ENCODE measurements at places on chromosomes 6 and 20. TPM values are rescaled to one million over a fixed set of nuclear protein-coding genes. Genes with fewer than 3 reads are reported as not detected.
A peak's percentile ranks its signal among the peaks of the same experiment; 100 is the strongest.

DNA sequence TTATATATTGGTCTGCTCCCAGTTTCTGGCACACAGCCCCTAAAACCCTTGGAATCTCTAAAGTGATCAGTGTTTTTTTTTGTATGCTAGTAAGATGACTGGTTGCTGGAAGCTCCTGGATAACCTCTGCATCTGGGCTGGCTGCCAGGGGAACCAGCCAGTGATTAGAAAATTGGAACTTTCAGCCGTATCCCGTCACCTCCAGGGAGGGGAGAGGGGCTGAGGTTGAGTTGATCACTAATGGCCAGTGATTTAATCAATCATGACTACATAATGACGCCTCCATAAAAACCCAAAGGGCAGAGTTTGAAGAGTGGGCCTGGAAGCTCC is 48.0 kb upstream of the NOP56 start:
- H3K27me3 ChIP-seq, result no peaks in the 10 kb centered on the region
- no peak for DNase-seq
- no peaks in the 10 kb centered on the region for H3K36me3 ChIP-seq
- H3K4me1 ChIP-seq, result no peaks in the 10 kb centered on the region
- no peak overlapping the region for H3K4me3 ChIP-seq
- no peak overlapping the region for H3K27ac ChIP-seq

DNA sequence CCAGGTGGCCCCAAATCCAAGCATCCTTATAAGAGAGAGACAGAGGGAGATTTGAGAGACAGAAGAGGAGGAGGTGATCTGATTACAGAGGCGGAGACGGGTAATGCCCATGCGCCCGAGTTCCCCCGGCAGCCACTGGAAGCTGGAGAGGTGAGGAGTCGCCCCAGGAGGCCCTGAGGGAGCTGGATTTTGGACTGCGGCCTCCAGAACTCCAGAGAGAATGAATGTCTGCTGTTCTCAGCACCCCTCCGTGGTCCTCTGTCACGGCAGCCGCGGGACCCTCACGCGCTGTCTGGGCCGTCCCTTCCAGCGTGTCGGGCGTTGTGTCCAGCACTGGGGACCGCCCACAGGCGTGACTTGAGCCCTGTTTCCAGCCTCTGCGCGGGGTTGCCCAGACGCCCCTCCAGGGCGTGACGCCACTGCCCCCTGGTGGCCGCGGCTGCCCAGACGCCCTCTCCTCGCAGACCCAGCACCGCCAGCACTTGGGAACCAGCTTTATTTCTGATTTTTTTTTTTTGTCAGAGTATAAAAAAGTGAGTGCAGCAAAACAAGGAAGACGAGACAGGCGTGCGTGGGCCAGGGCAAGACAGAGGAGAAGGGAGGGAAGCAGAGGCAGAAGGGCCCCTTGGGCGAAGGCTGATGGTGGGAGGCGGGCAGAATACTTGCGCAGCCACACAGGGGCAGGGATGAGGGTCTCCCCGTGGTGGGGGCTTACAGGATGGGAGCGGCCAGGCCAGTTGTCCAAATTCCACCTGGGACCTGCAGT is 4.1 kb upstream of the ZNF512B start:
- H3K27ac ChIP-seq, result peak overlapping the region; percentile 72
- H3K4me3 ChIP-seq, result peak overlapping the region; percentile 55
- no peaks in the 10 kb centered on the region for H3K36me3 ChIP-seq

Gene PKHD1
- not detected for total RNA-seq

- no peaks in the 10 kb centered on the region for H3K36me3 ChIP-seq
- no peak overlapping the region for H3K4me3 ChIP-seq
- H3K27ac ChIP-seq, result no peak overlapping the region
- no peaks in the 10 kb centered on the region for H3K4me1 ChIP-seq
- H3K27me3 ChIP-seq, result no peaks in the 10 kb centered on the region
Measured at GRCh38 chr6:8828376-8828775, 393.0 kb upstream of the SLC35B3 start.

- H3K4me1 ChIP-seq, result no peaks in the 10 kb centered on the region
- no peak for DNase-seq
- peaks cover 3% of the 10 kb centered on the region for H3K27me3 ChIP-seq
- no peaks in the 10 kb centered on the region for H3K36me3 ChIP-seq
- H3K4me3 ChIP-seq, result no peak overlapping the region
Measured at GRCh38 chr6:97305414-97306066, 22.5 kb upstream of the MMS22L start.

Gene MED23
- 18.3 TPM for total RNA-seq

- H3K4me1 ChIP-seq, result peaks cover 31% of the 10 kb centered on the region
- peak overlapping the region; percentile 81 for H3K4me3 ChIP-seq
- no peak for DNase-seq
- H3K27me3 ChIP-seq, result no peaks in the 10 kb centered on the region
- peaks cover 12% of the 10 kb centered on the region for H3K36me3 ChIP-seq
Measured at GRCh38 chr6:37171201-37171969, 1.4 kb downstream of the PIM1 start.

GRCh38 chr6:143127941-143128680 is 67.4 kb downstream of the AIG1 start:
- no peaks in the 10 kb centered on the region for H3K4me1 ChIP-seq
- H3K36me3 ChIP-seq, result no peaks in the 10 kb centered on the region
- no peak for DNase-seq

- H3K27ac ChIP-seq, result no peak overlapping the region
- no peaks in the 10 kb centered on the region for H3K27me3 ChIP-seq
- no peak for DNase-seq
- no peak overlapping the region for H3K4me3 ChIP-seq
- no peaks in the 10 kb centered on the region for H3K36me3 ChIP-seq
Measured at GRCh38 chr6:24110417-24110816, 15.6 kb upstream of the NRSN1 start.

GRCh38 chr6:131946992-131947955 is 3.9 kb downstream of the CCN2 start:
- peak overlapping the region; percentile 71 for H3K4me3 ChIP-seq
- H3K4me1 ChIP-seq, result peaks cover 22% of the 10 kb centered on the region
- H3K27me3 ChIP-seq, result no peaks in the 10 kb centered on the region
- H3K36me3 ChIP-seq, result peaks cover 4% of the 10 kb centered on the region
- peak overlapping the region; percentile 14 for H3K27ac ChIP-seq

DNA sequence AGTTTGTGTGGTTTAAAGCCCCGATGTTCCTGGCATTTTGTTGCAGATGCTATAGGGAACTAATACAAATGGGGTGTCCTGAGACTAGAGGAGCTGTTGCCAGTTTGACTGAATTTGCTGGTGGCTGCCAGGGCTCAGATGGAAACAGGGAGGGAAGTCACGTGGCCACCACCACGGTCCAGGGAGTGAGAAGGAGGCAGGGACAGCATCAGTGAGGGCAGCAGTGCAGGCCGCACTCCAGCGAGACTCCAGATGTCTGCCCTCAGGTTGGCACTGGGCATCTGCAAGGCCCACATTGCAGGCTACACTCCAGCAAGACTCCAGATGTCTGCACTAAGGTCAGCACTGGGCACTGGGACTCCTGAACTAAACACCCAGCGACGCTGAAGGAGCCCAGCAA is 86.2 kb downstream of the RAMACL start:
- H3K36me3 ChIP-seq, result no peaks in the 10 kb centered on the region
- no peak overlapping the region for H3K4me3 ChIP-seq
- H3K27ac ChIP-seq, result no peak overlapping the region

Gene C6orf58
- total RNA-seq, result not detected

DNA sequence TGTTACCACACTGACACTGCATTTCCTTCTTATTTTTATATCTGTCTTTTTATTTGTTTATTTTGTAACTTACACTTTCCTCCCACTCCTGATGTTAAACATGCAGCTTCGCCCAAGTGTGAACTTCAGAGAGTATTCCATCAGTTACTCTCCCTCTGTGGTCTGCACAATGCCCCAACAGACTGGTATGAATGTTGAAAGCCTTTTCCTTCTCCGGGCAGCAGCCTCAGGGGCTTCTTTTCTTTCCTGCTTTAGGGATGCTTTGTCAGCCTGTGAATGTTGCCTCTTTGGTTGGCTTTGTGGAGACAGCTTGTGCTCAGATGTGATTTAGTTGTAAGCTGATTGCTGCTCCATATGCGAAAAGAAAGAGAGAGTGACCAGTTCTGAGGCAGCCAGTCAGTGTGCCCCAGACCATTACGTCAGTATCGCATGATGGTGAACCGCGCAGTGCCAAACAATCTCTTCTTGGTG is 44.0 kb downstream of the SMPDL3A start:
- H3K27ac ChIP-seq, result no peak overlapping the region
- peaks cover 7% of the 10 kb centered on the region for H3K27me3 ChIP-seq
- H3K4me3 ChIP-seq, result no peak overlapping the region
- no peaks in the 10 kb centered on the region for H3K36me3 ChIP-seq
- no peak for DNase-seq

Gene RBM24
- 23.0 TPM for total RNA-seq

DNA sequence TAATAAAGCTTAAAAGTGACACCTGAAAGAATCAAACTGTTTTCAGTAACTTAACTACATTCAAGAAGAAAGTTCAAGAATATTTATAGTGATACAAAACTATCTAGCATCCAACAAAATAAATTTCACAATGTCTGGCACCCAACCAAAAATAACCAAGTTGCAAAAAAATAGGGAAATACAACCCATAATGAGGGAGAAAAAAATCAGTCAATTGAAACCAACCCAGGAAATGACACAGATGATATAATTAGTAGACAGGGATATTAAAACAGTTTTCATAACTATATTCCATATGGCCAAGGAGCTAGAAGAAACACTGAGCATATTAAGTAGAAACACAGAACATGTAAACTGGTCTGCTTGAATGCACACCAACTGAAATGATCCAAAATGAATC is 120.2 kb upstream of the BEND3 start:
- H3K4me3 ChIP-seq, result no peak overlapping the region
- no peaks in the 10 kb centered on the region for H3K36me3 ChIP-seq
- DNase-seq, result no peak

GRCh38 chr20:17427638-17428037 is 103.5 kb downstream of the BFSP1 start:
- no peak overlapping the region for H3K4me3 ChIP-seq
- DNase-seq, result no peak
- H3K4me1 ChIP-seq, result no peaks in the 10 kb centered on the region
- H3K27me3 ChIP-seq, result peaks cover 5% of the 10 kb centered on the region

DNA sequence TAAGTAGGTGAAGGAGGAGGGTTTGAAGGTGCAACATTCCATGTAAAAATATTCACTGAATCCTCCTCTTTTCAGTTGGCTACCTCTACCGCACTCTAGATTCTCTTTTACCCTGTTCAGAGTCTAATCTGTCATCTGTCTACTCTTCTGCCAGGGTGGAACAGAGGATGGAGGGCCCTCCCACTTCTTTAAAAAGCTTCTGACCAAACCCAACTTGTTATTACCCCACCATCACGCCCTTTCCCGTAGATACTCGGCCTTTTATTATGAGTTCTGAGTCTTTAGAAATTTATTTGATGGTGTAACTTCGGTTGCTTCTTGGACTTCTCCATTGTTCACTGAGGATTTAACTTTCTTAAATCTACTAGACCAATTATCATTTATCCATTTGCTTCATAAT is 11.7 kb downstream of the STX11 start:
- peaks cover 2% of the 10 kb centered on the region for H3K4me1 ChIP-seq
- no peak for DNase-seq
- no peak overlapping the region for H3K4me3 ChIP-seq
- no peaks in the 10 kb centered on the region for H3K36me3 ChIP-seq
- no peaks in the 10 kb centered on the region for H3K27me3 ChIP-seq
- H3K27ac ChIP-seq, result no peak overlapping the region

Gene FAM162B
- total RNA-seq, result not detected

Gene RAET1G
- total RNA-seq, result 1.2 TPM

Data from Panc1 (cell line).